Cortex of kidney (tissue), 1 donor: ENCODE measurements at places on chromosomes 5 and 9.

DNA sequence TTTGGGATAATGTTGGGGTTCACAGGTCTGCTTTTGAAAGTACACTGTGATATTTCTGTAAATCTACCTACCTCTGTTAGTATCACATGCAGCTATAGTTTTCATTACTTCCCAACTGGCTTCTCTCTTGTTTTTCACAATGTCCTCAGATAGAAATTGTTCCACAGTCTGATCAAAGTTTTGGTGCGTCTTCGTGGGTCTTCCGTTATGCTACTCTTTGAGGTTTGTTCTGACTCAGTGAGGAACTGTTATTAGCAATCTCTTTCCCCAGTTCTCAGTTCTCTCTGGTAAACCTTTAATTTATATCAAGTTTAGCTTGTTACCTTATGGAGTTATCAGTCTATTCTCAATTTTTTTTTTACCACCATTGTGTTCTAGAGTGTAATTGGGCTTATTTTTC lies 2061.2 kb upstream of the CDH9 start:
- no peak for DNase-seq

- no peak for DNase-seq
Measured at GRCh38 chr5:154421868-154422267, 23.9 kb upstream of the SAP30L start.

DNA sequence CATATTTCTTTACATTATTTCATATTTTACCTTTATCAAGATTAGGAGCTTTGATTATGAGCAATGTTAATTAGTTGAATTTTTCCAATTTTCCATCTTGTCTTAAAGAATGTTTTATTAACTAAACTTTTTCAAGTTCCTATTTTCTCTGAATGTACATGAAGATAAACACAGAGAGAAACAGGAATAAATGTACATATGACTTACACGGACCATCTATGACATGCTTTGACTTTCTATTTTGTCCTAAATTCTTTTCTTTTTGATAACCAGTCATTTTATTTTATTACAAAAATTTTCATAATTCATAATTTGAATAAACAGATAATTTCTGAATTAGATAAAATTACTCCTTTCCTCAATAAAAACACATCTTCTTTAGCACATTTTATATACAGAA lies 1038.8 kb upstream of the ARRDC3 start:
- DNase-seq: no peak

GRCh38 chr5:111224561-111225345 lies 569 bp downstream of the CAMK4 start:
- DNase-seq: no peak

DNA sequence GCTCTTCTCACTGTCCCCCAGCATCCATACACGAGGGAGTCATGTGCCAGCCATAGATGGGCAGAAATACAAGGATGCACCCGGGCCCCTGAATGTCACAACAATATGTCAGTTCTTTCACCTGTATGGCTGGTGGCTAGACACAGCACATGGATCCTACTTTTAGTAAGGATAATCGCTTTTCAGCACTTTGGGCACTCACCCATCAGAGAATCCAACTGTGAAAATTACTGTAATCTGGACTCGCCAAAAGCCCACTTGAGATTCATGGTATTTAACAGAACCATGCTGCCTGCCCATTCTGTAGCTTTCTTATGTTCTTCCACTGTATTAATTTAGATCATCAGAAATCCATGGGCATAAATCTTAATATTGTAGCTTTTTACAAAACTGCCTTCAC lies 124.8 kb downstream of the FRMD3 start:
- DNase-seq: no peak

GRCh38 chr9:38329968-38330367 lies 62.5 kb upstream of the ALDH1B1 start:
- DNase-seq: no peak

GRCh38 chr9:120386390-120387131 lies 193.4 kb downstream of the CDK5RAP2 start:
- DNase-seq: no peak

- no peak for DNase-seq
Measured at GRCh38 chr5:176837707-176838115, 27.4 kb downstream of the UNC5A start.

DNA sequence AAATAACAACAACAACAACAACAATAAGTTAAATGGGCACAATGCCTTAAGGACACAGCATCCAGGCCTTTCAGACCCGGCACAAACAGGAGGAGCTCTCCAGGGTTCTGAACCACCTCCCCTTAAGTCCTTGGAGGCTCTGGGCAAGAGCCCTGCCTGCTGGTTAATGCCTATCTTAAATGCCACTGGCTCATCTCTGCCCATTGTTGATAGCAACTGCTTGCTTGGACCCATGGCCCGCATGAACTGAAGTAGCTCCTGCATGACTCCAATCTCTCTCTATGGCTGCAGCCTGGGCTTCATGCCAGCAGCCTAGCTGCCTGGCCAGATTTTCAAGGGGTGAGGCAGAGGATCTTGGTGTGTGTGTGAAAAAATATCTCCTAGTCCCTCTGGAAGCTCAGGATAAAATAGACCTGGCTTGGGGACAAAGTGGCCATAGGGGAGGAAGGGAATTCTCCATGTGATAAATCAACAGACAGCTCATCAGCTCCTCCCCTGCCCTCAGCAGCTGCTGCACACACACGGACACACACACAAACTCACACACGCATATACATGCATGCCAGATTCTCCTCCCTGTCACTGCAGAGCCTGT lies 27.4 kb downstream of the FAM219A start:
- no peak for DNase-seq
